NCI-H748 treated with DMSO at 0.1 percent for 48 hours (cell line): ENCODE measurements at places on chromosomes 3 and 15.

DNA sequence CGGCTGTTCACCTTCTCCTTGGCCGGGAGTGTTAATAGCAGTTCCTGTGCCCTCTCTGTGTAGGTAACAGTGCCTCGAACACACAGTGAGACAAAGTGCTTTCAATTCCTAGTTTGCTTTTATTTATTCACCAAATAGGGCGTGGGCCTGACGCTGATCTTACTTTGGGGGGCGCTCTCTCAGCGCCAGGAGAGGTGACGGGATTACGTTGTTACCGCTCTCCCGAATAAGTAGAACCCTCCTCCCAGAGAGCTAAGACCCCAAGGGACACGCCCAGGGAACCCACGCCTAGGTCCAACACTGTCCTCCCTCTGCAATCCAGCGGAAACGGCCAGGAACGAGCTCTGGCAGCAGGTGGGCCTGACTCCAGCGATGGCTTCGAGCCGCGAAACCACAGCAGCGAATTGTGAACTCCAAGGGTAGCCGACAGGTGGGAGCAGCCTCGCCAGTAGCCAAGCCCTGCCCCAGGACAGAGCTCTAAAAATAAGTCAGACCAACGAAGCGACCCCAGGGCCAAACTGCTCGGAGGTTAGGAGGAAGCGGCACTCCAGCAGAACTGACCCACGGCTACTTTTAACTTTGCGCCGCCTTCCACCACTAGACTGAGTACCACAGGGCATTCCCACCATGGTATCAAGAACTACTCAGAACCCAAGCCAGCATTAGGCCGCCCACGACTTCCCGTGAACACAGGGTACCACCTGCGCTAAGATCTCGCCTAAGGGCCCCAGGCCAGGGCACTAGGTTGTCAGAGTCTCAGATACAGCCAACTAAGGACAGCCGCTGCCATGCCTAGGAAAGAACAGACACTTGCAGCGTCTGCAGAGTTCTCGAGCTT, 1.6 kb upstream of the SIN3A start:
- peak; percentile 45 for DNase-seq

- no peak for DNase-seq
Measured at GRCh38 chr15:68259883-68260282, 17.7 kb upstream of the FEM1B start.

DNA sequence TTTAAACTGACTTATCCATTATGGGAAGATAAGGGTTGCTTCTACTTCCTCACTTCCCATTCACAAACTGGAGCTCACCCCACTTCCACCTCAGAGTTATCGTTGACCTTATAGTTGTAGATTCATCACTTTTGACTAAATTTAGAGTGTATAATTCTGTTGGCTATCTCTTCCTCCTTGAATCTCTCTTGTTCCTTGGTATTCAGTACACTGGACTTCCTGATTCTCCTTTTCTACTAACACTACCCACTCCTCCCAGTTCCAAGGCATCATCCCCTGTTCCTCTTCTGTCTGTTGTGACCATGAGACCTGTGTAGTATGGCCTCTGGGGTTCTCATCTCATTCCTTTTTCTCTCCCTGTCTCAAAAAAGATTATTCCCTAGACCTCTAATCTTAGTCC, 5.9 kb upstream of the GPR87 start:
- DNase-seq: no peak

- DNase-seq: no peak
Measured at GRCh38 chr3:103388214-103388613, 953.4 kb downstream of the ZPLD1 start.

- DNase-seq: no peak
Measured at GRCh38 chr3:131421301-131421700, 39.7 kb downstream of the NUDT16 start.

GRCh38 chr3:2896308-2896939, 213.8 kb downstream of the IL5RA start:
- no peak for DNase-seq

DNA sequence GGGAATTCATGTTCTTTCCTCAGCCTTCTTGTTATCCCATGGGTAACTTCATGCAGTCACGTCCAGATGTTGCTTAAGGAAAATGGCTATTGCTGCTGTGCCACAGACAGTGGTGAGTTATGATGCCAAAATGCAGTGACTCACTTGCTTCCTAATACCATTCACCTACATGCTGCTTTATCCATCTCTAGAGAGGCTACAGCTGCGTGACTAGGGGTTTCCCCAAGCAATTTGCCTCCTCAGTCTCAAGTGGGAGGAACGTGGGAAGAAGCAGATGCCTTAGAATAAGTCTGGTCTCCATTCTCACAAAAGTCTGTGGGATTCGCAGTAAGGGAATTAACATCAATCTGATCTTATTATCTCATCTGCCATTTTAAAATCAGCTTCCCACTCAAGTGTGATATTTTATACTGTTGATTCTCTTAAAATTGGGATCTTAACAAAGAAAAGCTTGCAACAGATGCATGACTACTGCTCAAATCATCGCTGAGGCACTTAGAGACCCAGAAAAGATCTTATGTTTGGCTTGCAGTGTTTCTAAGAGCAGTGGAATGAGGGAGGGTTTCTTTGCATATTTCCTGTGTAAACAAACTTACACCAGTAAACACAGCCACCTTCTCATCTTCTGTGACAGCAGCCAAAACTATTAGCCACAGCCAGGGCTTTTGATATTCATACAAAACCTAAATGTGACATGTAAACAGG, 62.0 kb upstream of the ACP3 start:
- DNase-seq: no peak

DNA sequence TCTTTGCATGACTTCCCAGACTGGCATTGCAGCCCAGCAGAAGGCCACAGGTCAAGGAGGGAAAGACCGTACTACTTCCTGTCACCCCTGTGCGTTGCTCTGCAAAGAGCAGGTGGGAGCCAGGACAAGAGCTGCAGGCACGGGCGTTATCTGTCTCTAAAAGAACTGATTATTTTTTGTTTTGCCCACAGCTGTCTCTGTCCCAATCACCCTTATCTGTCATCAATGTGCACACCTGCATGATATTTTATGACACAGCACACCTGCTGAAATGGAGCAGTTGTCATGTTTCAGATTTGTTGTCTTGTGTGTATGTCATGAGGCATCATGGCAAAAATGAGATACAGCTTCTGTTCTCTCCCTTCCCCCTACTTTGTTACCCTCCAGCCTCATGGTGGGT, 58.8 kb downstream of the SLCO3A1 start:
- peak; percentile 68 for DNase-seq

DNA sequence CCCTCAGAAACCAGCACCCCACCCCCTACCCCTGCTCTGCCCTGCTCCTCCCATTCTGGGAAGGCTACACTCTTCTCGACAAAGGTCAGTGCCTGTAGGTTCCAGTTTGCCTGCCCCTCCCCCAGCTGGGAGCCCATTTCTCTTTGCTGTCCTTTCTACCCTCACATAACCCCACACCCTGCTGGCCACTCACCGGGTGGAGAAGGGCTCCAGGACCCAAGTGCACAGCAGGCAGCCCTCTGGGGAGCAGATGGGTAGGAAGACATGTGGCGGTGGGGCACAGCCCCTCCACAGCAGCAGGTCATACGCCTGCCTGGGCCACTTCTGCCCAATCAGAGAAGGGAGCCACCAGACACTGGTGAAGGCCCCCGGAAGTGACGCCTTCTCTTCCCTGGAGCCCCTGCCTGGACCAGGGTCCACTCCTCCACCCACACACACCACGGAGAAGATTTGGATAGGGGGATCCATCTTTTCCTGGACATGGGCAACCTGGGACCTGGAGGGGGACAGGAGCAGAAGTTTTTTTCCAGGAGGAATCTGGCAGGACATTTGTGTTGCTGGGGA, at the start of gene THPO:
TSS of gene THPO (minus strand) at position 326 of the 564 bp plus-strand sequence. CDS start 1,948 bp downstream, outside the sequence.
- no peak for DNase-seq

DNA sequence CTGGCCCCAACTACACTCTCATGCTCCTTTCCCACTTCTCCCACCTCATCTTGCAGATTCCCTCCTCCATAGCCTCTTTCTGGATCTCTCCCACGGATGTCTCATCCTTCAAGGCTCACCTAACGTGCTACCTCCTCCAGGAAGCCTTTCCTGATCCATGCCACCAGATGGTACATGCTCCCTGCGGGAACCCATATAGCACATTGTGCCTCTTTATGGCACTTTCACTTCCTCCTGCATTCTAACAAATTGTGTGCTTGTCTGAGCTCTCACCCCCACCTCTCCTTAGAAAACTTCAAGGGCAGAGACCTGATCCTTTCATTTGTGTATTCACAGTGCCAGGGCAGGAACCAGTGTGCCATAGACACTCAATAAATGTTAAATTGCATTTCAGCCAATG, 63.0 kb downstream of the HES1 start:
- no peak for DNase-seq

DNA sequence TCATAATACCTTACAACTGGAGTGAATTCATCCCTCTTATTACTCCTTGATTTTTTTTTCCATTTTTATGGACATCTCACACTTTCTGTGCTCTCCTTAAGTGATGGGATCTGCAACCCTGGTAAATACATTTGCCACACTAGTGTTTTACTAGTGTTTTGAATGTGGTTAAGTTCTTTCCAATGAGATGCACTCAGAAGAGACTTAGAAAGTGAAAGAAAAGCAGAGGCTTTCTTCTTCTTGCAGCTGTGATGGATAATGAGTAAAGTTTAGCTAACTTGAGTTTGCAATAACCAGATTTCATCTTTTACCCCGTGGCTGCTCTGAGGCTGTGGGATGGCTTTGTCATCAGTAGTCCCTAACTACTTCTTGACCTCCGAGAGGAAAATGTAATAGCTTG, 1248.4 kb downstream of the NSUN3 start:
- no peak for DNase-seq

DNA sequence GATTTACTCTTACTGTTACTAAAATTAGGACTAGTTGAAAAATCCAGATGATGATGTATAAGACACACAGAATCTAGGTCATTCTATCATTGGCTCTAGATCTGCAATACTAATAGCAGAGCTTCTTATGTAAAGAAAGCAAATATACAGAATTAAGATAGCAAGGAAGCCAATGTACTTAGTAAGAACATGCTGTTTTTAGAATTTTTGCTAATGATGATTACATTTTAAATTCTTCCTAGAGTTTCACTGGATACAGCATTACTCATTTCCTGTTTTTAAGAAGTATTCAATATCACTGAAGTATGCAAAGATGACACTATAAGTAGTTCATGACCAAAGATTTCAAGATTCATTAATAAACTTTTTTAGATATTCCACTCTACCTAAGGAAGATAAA, 60.7 kb downstream of the CFAP20DC start:
- DNase-seq: no peak

DNA sequence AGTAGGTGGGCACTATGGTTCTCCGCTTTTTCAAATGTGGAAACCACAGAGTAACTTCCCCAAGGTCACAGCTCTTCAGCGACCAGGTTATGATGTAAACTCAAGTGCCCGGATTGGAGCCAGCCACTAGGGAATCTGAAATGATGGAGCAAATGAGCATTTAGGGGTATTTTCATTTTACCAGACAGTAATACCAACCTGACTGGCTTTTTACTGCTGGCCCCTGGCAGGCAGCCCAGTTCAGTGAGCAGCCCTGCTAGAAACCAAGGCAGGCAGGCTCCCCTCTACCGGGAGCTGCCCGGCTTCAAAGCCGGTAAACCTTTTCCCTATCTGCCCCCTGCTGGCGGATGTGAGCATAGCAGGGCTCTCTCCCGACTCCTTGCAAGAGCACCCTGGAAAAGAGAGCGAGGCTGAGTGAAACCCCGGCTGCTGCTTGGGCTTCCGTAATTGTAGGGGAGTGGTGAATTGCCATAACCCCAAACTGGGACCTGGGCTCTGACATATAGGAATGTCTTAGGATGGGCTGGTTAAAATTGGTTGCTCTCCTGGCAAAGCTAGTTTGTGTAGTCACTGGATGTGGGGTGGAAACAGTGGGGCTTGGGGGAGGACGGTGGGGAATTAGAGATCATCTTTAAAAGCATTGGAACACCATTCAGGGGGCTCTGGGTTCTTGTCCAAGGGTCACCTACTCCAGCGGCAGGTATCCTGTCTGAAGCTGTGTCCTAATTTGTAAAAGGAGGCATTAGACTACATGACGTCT, 98.0 kb upstream of the TNFAIP8L3 start:
- peak; percentile 35 for DNase-seq

- DNase-seq: no peak
Measured at GRCh38 chr15:74653426-74654102, 37.9 kb downstream of the CLK3 start.

GRCh38 chr3:196948442-196949284, 6.3 kb upstream of the NCBP2 start:
- no peak for DNase-seq

GRCh38 chr3:124972457-124972856, 37.9 kb upstream of the MUC13 start:
- DNase-seq: no peak

- DNase-seq: peak; percentile 44
Measured at GRCh38 chr3:99895703-99896441, 78.2 kb downstream of the CMSS1 start.

GRCh38 chr15:45099549-45100165, 14.3 kb downstream of the DUOX2 start:
- no peak for DNase-seq

DNA sequence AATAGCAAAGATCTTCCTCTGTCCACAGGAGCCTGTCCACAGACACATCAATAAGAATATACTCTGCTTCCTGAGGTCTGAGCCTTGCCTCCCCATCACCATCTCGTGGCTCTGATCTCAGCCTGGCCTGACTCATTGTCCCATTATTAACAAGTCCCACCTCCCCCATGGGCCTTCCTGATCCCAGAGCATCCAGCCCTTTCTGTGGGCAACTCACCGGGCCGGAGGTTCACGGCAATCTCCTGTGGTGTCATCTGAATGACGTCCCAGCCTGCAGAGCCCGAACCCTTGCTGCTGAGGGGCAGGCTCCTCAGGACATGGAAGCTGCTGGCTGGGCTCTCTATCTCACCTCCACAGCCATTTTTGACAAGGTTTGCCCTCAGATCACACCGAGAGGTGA, 28.1 kb downstream of the ITGB5 start:
- DNase-seq: no peak

DNA sequence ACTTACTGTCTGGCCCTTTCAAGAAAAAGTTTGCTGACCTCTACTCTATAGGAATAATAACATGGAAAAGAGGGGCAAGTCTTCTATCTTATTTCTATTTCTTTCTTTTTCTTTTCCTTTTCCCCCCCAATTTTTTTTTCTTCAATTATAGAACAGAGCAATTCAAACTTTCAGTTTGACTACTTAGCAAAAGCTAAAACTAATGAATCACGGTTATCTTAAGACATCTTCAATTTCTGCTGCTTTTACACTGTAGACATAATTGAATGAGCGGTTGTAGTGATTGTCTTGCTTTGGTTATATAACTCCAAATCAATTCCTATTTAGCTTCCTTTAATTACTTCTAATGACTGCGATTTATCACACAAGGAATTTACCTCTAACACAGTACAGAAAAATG, 74.3 kb upstream of the P2RY1 start:
- no peak for DNase-seq

DNA sequence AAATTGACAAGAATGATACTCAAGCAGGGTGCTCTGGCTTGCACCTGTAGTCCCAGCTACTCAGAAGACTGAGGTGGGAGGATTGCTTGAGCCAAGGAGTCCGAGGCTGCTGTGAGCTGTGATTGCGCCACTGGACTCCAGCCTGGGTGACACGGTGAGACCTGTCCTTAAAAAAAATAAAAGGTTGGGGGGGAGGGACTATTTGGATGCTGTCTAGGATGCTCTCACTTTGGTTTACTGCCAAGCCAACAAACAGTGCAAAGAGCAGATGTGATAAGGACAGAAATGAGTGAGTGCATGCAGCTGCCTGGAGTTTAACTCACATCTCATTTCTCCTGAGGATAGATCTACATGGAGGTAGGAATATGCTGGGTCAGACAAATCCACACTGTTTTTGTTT, 130.0 kb downstream of the FRMD4B start:
- DNase-seq: no peak

GRCh38 chr15:70703096-70703878, 60.1 kb downstream of the UACA start:
- no peak for DNase-seq

- no peak for DNase-seq
Measured at GRCh38 chr15:84402856-84403608, 167.5 kb downstream of the GOLGA6L4 start.
